ENCODE measurements at places on chromosomes 2 and 18.

DNA sequence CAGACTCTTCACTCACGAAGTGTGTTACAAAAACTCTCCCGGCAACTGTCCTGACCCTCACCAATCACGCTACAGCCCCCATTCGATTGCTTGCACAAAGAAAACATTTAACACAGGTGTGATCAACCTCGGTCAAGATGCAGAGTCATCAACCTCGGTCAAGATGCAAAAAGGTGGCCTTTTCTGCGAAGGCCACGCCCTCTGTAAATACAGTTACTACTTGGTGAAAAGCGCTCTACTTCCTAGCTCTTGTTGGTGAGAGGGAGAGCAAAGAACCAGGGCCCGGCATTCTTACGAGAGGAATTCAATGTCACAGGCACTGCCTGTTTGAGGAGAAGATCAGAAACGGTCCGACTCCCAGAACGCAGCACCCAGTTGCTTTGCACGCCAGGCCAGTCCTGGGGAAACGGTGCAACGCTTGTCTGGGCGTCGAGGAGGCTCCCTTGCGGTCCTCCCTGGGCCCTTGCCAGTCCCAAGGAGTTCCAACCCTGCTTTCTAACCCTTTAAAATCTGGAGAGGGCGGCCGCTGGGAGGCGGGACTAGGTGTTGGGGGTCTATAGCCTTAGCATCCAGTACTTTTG lies 1.9 kb downstream of the PIEZO2 start:
- no peak for DNase-seq

DNA sequence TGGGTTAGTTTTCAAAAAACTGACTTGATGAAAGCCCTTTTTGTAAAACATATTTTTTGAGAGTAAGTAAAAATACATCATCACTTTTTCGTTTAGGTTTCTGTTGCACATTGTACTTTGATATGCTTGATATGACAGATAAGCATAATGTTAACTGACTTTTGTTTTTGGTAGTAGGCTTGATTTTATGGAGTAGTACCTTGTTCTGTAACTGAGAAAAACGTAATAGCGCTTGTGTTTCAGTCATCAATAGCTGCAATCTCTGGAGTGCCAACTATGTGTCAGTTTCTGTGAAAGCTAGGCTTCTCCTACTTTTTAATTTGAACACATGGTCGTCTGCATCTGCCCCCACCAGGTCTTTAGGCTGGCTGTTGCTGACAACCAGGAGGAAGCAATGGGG lies 1.3 kb downstream of the LCLAT1 start:
- no peak for DNase-seq

GRCh38 chr18:27750014-27750413 lies 426.9 kb downstream of the CDH2 start:
- no peak for DNase-seq

- no peak for DNase-seq
These were observed 193.9 kb upstream of the HS6ST1 start for GRCh38 chr2:128512379-128513115.

DNA sequence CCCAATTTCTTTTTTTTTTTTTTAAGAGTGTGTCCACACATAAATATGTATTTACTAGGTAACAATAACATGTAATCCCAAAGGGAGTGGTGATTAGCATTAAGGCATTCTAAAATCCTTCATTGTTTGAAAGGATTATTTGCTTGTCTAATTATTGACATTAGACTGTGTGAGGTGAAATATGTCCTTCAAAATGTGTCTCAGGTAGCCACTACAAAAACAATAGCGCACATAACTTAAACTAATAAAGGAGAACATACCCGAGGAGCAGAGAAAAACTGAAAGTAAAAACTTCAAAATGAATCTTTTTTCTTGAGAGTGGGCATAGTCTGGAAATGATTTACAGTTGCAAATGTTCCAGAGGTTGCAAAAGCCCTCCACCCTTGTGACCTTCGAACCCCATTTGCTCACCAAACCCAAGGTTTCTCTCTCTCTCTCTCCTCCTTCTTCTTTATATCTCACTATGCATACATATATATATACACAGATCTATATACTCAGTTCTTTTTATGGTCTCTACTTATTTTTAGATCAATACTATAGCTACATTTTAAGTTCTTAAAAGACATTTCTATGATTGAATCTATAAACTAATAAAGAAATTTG lies 24.4 kb upstream of the FRZB start:
- DNase-seq: no peak

DNA sequence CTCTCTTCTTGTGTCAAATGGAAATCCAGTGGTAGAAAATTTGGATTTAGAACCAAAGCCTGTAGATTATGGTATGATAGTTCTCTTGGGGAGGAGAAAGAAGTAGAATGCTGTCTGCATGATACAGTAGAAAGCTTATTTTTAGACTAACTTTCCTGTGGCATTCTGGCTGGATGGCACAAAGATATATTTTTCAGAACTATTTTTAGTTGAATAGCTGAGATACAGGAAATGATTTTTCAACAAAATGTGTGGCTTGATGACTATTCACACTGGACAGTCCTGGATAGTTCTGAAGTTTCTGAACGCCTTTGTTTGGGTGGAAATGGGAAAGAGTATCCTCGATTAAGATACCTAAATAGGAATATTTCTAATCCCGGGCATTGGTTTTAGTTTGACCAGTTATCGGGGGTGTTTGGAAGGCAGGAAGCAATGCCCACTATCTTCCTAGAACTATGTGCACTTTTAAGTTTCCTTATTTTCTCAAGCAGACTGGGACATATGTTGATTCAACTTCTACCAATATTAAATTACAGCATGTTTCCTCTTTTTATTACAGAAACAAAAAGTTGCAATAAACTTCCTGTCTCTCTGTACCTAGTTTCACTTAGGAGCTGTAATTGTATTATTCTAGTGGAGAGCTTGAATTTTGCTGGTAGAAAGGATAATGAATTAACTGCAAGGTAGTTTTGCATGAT lies 32.1 kb downstream of the GDF7 start:
- no peak for DNase-seq

GRCh38 chr2:134132490-134132857 lies 121.4 kb upstream of the MGAT5 start:
- DNase-seq: no peak
